ENCODE measurements at places on chromosomes 12 and 14.

DNA sequence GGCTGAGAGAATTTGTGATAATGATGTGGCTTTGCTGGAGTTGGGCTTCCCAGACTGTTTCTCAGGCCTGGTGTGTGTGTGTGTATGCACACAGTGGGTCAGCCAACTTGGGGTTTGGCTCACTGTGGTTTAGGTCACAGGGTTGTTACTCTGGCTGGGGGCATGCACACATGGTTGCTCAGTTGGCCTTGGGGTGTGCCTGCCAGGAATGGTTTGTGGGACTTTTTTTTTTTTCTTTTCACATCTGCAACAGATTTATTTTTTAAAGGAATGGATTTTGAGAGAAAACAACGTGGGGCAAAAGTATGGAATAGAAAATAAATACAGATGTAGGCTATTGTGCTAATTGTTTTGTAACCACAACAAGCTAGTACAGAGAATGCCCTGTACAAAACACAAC, 25.0 kb upstream of the GTF2A1 start:
- DNase-seq, result no peak

DNA sequence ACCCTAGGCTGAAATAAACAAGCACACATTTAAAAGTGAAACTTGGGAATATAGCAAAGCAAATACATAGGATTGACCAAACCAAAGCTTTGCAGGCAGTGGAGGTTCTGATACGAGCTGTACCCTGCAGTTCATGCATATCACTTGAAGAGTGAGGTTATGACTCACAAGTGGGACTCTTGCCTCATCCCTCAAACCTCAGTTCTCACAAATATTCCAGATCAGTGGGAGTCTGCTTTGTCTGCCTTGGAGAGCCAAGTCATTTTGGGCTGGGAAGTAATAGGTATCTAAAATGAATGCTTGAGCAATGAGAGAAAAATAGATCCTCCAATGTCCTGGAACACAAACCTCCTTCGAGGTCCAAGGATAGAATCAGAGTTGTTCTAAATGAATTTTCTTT, 116.4 kb downstream of the LRIG3 start:
- no peak for DNase-seq

GRCh38 chr14:104659764-104660523, 29.5 kb upstream of the INF2 start:
- peak; percentile 74 for DNase-seq

DNA sequence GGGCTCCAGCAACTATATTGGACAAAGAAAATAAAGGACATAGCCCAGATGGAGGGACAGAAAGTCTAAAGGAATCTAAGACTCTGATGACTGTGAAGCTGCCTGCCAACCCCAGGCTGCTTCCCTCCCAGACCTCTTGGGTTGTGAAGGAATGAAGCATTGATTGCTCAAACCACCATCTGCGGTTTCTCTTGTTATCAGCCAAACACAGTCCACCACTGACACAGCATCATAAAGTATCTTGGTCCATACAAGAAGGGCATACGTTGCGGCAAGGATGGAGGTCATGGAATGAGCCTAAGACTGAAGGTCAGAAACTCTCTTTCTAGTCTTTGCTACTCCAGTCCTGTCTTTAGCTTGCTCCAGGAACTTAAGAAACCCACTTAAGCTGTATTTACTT, 58.5 kb upstream of the PLXNC1 start:
- no peak for DNase-seq

GRCh38 chr12:108335349-108336119, 3.6 kb downstream of the CMKLR1 start:
- no peak for DNase-seq

DNA sequence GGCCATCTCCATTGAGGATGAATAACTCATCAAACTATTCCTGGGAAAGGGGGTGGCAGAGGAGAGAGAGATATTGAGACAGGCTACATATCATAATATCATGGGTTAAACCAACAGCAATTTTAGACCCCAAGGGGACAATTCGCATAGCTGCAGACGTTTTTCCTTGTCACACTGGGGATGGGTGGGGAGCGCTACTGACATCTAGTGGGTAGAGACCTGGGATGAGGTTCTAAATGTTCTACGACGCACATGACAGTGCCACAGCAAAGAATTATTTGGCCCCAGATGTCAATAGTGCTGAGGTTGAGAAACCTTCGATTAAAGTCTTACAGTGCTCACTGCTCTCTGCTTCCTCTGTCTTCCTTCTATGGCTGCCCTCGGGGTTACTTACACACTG, 425.6 kb downstream of the NRXN3 start:
- DNase-seq, result peak; percentile 59

GRCh38 chr14:51289169-51289568, 49.1 kb downstream of the TMX1 start:
- no peak for DNase-seq

DNA sequence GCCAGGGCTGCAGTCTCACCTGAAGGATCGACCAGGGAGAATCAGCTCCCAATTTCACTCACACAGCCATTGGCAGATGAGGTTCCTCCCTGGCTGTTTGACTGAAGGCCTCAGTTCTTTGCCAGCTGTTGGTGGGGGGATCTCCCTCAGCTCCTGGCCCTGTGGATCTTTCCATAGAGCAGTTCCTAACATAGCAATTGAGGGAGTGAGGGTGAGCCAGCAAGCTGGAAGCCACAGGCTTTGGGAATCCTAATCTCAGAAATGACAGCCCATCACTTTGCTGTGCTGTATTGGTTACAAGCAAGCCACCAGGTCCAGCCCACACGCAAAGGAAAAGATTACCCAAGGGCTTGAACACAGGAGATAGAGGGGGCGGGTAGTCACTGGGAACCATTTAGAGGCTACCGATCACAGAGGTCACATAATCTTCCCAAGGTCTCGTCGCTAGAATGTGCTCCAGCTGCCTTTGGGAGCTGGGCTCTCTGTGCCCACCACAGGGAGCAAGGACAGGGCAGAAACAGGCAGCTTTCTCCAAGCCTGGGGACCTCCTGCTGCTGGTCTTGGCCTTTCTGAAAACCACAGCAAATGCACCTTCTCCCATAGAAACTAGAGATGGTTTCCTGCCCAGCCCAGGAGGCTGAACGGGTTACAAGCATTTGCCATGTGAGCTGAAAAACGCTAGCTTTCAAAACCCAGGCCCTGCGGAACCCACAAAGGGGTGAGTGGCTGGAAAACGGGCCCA, 4.6 kb upstream of the OTUB2 start:
- no peak for DNase-seq

- DNase-seq, result no peak
These were observed 770.5 kb downstream of the MED13L start for GRCh38 chr12:115506822-115507559.

- no peak for DNase-seq
These were observed 167.1 kb downstream of the TTC7B start for GRCh38 chr14:90649083-90649482.

- no peak for DNase-seq
These were observed 77.7 kb downstream of the ETV6 start for GRCh38 chr12:11727133-11727664.

DNA sequence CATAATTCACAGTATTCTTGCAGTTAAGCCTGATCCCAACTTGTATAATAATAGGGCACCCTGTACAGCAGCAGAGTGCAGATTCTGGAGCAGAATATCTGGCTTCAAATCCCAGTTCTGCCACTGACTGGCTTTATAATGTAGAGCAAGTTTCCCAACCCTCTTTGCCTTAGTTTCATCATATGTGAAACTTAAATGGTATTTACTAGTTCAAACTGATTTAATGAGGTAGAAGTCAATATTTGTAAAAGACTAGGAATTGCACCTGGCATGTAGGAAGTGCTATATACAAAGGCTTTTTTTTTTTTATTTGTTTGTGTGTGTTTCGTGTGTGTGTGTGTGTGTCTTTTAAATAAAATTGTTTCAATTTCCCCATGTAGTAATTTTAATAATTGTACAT, 125.9 kb downstream of the CCER1 start:
- no peak for DNase-seq

DNA sequence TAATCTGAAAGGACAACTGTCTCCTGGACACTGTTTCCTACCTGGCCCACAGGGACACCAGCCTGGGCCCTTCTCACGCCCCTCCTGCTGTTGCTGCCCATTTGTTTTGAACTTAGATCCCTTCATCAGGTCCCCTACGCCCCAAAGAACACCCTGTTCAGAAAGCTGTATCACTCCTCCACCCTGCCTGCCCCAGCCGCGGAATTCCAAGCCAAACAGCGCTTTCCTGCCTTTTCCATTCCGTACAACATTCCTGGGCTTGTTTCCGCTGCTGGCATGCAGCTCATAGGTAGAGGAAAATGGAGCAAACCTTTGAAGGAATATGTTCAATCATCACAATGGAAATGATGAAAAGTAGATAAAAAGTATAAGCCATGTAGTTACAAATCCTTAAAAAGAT, 12.8 kb upstream of the GSG1 start:
- no peak for DNase-seq

DNA sequence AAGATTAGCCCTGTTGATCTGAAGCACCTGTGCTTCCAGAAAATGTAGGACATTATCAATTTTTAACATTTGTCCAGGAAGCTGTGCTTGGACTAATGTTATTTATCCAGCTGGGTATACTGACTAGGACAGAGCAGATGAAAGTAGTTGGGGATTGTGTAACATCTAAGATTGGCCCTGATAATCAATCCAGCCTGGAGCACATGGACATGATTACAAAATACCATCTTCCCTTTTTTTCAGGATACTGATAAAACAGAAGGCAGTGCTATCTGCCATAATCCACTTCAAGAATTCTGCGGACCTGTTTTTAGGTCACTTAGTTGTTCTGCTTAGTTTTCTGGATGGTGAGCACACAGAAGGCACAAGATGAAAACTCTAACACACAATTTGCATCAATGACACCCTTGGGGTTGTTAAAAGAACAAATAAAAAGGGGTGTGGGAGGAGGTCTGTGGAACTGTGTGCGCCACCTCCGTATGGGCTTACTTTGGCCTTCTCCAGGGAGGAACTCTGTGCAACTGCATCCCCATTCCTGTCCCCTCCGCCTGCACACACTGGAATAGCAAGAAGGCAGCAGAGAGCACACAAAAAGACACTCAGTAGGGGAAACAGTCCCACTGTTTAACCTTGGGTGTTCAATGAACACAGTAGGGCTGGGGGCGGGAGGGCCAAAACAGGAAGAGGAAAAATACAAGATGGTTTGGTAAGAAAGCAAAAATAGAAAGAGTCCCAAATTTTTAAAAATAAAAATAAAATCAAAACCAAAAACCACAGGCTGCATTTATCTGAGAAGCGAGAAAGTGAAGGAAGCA, 31.1 kb upstream of the DUSP6 start:
- DNase-seq, result no peak

GRCh38 chr14:63361790-63362189, 43.1 kb upstream of the GPHB5 start:
- no peak for DNase-seq

DNA sequence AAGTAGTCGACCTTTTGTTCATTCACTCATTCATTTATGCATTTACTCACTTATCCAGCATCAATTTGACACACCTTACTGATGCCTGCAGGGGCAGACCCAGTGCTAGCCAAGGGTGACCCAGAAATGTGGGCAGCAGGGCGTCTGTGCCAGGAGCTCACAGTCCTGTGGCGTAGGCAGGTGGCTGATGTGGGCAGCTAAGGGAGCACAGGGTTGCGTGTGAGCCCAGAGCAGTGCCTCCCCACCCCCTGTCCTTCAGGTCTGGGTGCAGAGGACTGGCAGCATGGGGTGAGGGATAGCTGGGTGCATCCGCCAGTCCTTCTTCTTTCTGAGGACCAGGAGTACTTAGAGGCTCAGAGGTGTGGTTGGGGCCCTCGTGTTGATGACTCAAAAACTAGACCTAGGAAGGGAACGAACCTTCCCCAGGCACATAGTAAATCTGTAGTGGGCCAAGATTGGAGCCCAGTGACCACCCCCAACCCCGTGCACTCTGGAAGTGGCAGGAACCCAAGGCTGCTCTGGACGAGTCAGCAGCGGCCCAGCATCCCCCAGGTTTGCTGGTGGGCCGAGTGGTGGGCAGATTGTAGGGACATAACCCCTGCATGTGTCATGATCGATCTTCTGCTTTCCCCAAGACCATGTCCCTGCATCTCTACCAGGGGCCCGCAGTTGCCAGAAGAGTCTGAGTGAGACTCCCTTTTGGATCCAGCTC, 63.9 kb downstream of the BEGAIN start:
- DNase-seq, result no peak

- DNase-seq, result no peak
These were observed 702 bp upstream of the PRPH start for GRCh38 chr12:49294086-49294803.

DNA sequence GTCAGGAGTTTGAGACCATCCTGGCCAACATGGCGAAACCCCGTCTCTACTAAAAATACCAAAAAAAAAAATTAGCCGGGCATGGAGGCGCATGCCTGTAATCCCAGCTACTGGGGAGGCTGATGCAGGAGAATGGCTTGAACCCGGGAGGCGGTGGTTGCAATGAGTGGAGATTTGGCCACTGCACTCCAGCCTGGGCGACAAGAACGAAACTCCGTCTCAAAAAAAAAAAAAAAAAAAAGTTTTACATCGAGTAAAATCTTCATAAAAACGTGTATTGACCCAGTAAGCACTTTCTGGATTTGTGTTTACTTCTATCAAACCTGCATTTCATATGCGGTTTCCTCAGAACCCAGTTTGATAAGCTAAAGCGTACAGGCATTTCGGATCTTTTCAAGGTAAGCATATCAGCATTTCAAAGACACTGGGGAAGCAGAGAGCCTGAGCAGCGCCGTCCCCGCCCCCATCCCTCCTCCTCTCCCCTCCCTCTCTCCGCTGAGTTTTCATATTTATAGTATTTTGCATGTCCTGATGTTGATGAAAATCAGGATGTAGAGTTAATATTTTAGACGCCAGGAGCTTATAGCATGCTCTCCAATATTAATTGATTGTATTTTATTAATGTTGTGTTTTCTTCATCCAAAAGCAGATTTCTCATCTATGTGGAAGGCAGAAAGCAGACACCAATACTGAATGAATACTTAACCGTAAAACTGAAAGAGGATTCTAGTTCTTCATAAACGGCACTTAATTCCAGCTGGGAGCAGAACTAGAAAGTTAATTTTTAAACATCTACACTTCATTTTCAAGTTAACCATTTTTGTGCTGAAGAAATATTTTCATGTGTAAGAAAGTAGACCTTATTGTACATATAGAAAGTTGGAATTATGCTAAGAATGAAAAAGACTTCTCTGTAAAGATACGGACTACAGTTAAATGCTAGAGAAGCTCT, 9.2 kb upstream of the HIP1R start:
- peak; percentile 58 for DNase-seq

DNA sequence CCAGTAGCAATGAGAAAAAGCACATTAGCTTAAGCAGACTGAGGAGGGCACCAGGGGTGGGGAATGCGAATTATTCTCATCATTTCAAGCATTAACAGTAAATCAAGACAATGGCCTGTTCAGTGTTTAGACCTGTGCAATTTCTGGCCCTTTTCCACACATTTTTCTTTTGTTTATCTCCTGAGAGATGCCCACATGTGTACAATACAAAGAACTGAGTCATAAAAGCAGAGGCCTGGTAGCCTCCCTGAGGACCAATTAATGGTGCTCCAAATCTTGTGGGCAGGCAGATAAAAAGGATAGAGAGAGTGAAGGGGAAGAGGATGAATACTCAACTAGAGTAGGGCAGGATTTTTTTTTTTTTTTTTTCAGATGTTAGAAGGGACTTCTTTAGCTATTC, 480.8 kb downstream of the RERGL start:
- DNase-seq, result no peak

GRCh38 chr12:40752011-40752410, 59.8 kb downstream of the CNTN1 start:
- DNase-seq, result no peak

Measured in Karpas-422 (cell line).